ENCODE measurements at places on chromosomes 12 and 14.

DNA sequence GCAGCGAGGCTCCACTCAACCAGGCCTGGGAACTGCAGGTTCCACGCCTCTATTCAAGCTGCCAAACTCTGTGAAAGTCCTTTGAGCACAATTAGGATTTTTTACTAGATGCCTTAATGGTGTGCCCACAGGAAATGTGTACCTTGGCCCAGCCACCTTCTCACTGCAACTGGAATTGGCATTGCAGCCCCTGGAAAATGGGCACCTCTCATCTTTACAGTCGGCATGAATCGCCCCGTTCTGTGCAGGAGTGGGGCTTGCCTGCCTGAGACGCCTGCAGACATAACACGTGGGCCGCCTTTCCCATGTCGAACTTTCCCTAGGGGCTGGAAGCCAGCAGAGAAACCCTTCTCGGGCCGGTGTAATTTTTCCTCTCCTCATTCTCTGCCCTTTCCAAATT lies 42.0 kb upstream of the ELK3 start:
- DNase-seq = no peak

- no peak for DNase-seq
These were observed 6.5 kb downstream of the BHLHE41 start for GRCh38 chr12:26118308-26118707.

- peak; percentile 55 for DNase-seq
These were observed 1.9 kb upstream of the KRT79 start for GRCh38 chr12:52836042-52836466.

DNA sequence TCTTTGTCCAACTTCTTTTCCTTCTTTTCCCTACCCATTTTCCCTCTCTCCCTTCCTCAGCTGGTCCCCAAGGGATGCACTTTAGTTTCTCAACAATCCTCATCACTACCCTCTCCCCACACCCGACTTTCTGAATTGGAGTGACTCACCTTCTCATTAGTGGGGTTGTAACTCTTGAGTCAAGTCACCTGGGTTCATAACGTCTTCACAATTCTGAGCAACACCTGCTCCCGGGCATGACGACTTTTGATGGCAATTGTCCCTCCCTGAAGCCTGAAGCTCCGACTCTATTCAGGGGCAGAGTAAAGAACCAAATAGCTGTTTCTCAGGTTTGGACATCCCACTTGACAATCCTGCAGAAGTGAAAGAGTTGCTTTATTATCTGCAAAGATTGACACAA lies 82.7 kb upstream of the OTX2 start:
- no peak for DNase-seq

GRCh38 chr12:18242380-18243089 lies 18.8 kb upstream of the PIK3C2G start:
- DNase-seq = no peak

- DNase-seq = no peak
These were observed 20.5 kb downstream of the OR10G2 start for GRCh38 chr14:21614240-21614639.

- DNase-seq = no peak
These were observed 11.4 kb downstream of the GNG2 start for GRCh38 chr14:51871846-51872245.

DNA sequence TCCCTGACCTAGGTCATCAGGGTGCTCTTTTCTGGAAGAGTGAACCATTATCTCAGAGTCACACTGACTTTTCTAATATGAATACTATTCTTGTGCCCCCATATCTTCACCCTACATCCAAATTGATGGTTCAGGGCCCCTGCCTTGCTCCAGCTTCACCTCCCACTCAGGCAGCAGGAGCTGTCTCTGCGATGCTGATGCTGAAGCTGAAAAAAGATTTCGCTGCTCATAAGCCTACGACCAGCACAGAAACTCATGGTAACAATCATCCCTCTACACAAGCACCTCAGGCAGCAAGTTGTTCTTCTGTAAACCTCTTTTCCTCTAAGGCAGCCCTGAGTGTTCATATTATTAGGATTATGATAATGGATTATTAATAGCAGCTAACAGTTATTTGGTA lies 3.2 kb downstream of the ARF3 start:
- no peak for DNase-seq

DNA sequence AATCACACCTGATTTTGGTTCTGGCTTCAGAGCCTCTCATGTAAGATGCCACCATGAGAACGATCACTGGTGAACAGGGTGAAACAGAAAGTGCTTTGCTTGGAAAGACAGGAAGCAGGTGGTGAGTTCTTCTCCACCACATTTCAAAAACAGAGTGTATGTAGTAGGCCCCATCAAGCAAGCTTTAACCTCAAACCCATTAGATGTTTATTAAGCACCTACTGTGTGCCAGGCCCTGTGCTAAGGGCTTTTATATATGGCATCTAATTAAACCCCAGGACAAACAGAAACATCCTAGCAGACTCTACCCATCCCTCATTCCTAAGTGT lies 47.8 kb upstream of the MED13L start:
- DNase-seq = no peak

- no peak for DNase-seq
These were observed 306.8 kb upstream of the G2E3 start for GRCh38 chr14:30252151-30252550.

- DNase-seq = no peak
These were observed 2.8 kb downstream of the KRT7 start for GRCh38 chr12:52235822-52236361.

DNA sequence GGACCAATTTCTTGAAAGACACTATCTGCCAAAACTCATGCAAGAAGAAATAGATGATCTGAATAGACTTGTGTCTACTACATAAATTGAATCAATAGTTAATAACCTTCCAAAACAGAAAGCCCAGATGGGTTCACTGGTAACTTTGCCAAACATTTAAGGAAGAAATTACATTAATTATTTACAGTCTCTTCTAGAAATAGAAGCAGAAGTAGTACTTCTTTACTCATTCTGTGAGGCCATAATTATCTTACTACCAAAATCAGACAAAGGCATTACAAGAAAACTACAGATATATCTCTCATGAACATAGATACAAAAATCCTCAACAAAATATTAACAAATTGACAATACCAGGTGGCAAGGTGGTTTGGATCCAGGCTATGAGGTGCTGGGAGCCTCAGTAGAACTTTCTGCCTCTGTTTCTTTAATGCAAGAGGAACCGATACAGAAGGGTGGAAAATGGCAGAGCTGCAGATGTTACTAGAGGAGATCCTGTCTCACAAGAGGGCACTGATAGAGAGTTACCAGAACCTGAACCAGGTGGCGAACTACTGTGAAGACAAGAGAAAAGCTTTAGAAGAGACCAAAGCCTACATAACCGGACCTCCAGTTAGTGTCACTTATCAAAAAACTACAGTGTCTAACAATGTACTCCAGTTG lies 33.7 kb upstream of the KTN1 start:
- no peak for DNase-seq

DNA sequence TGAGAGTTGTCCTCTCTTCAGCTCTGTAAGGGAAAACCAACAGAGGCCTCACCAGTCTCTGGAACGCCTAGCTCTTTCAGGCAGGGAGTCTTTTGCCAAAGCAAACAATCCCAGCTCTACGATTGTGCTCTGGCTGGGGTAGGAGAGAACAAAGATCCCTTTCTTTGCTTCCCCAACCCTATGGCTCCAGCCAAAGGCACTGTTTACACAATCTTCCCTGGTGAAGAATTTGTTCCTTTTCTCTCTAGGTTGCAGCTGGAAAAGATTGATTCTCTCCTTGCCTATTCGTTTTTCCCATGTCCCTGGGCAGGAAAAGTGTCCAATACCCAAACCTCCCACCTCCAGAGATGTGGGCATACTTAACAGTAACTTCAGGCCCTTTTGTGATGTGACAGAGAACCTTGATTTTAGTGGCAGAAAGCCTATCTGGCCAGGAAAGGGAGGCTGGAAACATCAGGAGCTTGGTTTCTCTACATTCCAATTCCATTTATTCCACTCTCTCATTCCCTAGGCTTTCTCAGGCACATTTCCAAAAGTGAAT lies 16.8 kb downstream of the ATP5MC2 start:
- peak; percentile 75 for DNase-seq

GRCh38 chr14:49218436-49219092 lies 367.6 kb downstream of the RPS29 start:
- no peak for DNase-seq

GRCh38 chr12:87642245-87642644 lies 387.0 kb downstream of the C12orf50 start:
- no peak for DNase-seq

DNA sequence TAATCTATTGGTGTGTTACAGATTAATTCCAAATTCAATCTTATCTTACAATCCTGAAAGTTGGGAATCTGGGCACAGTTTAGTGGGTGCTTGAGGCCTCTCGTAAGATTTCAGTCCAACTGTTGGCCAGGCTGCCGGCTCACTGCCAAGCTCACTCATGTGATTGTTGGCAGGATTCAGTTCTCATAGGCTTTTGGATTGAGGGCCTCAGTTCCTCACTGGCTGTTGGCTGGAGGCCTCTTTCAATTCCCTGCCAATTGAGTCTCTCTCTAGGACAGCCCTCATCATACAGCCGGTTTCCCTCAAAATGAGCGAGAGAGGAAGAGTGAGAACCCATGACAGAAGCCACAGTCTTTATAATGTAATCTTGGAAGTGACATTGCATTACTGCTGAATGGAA lies 123.5 kb upstream of the FBXO33 start:
- no peak for DNase-seq

DNA sequence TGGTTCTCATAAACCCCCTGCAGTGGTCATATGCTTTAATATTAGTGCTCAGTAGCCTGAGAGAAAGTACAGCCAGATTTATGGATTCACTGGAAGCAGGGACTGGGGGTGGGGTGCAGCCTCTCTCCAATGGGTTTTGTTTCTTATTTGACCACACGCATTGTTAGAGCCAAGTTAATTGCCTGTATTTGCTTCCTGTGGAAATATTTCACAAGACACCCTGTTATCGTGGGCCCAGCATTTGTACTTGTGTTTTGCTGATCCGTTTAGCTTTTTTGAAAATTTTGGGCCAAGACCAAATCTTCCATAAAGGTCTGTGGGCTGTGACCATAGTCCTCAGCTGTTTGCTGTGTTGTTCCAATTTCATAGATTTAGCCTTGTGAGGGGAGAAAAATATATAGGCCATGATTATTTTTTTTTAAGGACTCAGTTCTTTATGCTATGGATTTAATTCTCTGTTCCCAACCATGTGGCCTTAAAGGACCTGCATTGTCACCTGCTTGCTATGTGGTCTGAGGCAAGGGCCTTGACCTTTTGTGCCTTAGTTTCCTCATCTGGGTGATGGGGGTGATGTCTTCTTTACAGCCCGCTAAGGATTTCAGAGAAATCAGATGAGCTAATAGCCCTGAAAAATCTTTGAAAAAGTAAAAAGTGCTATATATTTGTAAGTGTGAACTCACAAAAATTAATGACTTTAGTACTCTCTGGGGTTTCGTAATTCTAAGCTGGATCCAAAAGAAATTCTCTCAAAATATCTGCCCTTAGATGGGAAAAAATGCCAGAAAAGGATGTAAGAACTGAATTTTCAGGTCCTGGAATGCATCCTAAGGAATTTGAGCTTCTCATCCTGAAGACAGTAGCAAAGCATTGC lies 370.2 kb downstream of the DPF3 start:
- DNase-seq = no peak

GRCh38 chr12:41277100-41277945 lies 89.2 kb downstream of the PDZRN4 start:
- DNase-seq = peak; percentile 47

DNA sequence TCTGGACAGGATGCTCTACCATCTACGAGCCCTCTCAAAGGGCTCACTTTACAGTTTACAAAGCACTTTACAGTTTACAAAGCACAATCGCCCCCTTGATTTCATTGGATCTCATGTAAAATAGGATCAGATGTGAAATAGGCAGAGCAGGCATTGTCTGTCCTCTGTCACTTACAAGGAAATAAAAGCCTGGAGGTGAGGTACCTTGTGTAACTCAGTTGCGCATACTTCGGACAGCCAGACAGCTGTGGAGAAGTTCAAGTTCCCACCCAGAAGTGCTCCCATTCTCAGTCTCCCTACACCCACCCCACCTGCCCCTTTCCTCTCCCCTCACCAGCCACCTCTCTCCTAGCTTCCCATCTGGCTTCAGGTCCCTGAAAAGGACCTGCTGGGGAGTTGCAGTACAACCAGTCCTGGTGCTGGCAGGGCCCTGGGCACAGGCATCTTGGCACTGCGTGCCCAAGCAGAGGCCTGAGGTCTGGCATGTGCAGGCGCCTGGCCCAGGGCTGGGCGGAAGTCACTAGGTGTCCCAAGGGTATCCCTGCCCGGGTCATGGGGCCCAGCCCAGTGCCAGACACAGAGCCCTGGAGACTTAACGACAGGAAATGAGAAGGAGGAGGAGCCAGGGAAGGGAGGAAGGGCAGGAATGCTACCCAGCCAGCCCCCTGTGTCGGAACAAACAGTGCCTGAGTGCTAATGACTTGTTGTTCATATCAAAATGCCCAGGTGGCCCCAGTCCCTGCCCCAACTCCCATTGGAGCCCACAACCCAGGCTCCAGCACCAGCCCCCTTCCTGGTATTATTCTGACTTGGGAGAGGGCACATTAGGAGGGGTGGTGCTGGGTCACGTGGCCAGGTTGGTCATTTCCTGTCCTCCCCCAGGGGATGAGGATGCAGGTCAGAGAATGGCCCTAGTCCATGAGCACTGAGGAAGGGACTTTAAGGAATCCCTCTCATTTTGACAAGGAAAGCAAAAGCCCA lies 5.4 kb downstream of the RAPGEF3 start:
- no peak for DNase-seq

DNA sequence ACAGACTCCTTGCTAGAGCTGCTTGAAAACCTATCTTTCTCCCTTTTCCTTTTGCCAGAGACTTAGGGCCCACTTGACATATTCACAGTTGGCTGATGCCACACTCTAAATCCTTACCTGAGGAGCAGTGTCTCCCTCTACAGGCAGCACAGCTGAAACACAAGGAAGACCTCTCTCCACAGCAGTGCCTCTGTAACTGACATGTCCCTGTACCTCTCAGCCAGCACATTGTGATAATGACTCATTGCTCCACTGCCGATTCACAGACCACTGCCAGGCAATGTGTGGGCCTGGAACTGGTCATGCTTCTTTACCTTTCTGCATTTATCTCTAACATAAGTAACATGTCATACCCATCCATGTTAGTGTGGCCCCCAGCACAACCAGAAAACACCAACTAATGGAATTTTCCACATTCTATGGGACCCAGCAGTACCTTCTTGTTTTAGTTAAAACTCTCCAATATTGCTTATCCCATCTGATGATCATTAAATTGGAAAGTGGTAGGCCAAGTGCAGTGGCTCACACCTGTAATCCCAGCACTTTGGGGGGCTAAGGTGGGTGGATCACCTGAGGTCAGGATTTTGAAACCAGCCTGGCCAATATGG lies 56.5 kb downstream of the GTF2A1 start:
- DNase-seq = peak; percentile 64

DNA sequence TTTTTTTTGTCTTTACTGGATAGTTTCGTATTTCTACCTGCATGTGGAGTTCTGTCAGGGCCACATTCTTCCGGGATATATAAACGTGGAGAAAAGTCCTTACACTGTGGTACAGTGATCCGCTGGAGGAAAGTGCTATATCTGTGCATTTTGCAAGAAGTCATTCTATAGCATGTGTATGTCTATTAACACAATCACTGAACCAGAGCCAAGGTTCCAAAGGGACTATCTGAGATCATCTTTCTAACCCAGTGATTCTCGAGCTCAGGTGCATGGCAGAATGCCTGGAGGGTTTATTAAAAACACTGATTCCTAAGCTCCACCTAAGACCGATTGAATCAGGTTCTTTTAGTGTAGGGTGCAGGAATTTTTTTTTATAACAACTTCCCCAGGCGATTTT lies 354.0 kb downstream of the NRXN3 start:
- DNase-seq = no peak

GRCh38 chr12:12628013-12628412 lies 16.3 kb downstream of the CREBL2 start:
- DNase-seq = peak; percentile 39

- no peak for DNase-seq
These were observed 7.4 kb downstream of the MAP4K5 start for GRCh38 chr14:50524731-50525515.

Measured in fibroblast of skin of scalp (primary cell).